ENCODE measurements at places on chromosomes 7 and 10.

GRCh38 chr10:75887992-75888680, 456.7 kb downstream of the LRMDA start:
- no peak for DNase-seq

DNA sequence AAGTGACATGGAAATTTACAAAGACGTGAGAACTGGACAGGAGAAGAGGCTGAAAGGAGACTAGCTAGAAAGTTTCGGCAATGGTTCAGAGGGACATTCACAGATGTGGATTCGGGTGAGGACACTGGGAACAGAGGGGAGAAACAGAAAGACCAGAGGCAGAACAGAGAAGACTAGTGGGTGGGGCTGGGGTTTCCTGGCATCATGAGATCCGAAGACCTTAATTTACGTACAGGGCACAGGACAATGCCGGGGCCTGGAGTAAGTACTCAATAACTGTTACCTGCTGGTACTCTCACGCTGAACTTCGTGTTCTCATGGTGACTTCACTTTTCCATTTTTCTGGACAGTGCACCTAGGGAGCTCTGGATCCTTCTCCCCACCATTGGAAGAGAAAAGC, 53.5 kb downstream of the VOPP1 start:
- DNase-seq, result no peak

DNA sequence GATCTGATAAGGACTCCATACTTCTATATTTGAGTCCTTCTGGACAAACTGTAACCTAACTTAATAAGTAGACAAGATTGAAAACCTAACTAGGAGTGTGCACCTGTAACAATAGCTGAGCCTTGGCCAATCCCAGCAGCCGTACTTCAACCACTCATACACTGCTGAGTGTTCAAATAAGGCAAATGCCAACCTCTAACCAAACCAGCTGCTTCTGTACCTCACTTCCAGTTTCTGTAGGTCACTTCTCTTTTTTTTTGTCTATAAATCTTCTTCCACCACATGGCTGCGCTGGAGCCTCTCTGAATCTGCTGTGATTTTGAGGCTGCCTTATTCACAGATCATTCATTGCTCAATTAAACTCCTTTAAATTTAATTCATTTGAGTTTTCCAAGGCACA, 753.2 kb downstream of the DNAJB9 start:
- no peak for DNase-seq

DNA sequence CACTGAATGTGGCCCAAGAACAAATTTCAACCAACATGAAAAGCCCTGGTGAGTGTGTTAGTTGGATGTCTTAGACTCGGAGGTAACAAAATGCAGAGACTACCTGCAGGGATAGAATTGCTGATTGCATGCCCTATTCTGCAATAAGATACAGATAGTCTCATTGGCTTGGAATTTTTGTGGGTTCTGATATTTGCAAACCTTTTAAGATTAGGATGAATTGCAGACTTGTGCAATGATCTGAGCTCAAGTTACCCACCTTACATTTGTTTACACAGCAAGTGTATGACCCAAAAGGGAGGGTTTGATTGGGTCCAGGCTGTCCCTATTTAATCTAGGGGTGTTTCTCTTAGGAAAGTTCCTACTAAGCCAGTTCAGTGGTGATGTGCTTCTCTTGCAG, 45.4 kb downstream of the GPR37 start:
- no peak for DNase-seq

DNA sequence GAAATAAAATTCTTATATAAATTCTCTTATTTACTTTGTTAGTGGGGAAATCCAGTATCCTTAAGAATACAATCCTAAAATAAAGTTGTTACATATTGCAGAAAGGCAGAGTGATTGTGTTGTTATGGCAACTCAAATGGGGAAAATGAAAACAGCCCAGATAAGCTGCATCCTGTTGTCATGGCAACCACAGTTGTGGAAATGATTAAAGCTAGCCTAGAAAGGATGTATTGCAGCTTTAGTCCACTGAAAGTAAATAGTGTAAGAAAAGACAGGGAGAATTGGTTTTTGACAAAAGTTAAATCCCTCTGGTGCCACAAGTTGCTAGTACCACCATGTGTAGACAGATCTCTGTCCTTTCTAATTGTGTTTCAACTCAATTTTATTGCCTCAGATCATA, 43.2 kb downstream of the BTRC start:
- DNase-seq, result no peak

GRCh38 chr10:48472501-48473069, 132.3 kb downstream of the ARHGAP22 start:
- no peak for DNase-seq

- DNase-seq, result no peak
Measured at GRCh38 chr7:116689790-116690259, 17.8 kb downstream of the MET start.

DNA sequence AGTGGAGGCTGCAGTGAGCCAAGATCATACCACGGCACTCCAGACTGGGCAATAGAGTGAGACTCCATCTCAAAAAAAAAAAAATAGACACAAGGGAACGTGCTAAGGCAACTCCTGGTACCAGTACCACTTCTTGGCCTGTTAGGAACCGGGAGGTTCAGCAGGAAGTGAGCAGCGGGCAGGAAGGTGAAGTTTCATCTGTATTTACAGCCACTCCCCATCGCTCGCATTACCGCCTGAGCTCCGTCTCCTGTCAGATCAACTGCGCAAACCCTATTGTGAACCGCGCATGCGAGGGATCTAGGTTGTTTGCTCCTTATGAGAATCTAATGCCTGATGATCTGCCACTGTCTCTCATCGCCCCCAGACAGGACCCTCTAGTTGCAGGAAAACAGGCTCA, 69.9 kb upstream of the FOXK1 start:
- DNase-seq, result no peak

DNA sequence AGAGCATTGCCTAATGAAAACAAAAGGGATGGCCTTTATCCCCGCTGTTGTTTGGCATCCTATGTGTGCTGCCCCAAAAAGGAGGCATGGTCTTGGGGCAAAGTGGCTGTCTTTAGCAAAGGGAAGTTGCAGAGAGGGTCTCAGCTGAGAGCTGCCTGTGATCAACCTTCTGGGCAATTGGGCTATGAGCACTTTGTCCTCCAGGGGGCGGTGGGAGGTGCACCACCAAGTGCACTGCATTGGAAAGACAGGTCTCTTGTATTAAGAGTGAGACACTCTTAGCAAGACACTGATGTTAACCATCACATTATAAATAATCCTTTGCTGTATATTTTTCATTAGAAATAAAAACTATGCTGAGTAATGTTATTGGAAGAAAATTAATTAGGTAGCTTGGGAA, 314.8 kb downstream of the POM121L12 start:
- DNase-seq, result no peak

GRCh38 chr10:116186273-116186672, 86.7 kb downstream of the GFRA1 start:
- no peak for DNase-seq

GRCh38 chr10:77524281-77524711, 113.3 kb downstream of the KCNMA1 start:
- DNase-seq, result no peak

GRCh38 chr10:75726522-75727483, 295.4 kb downstream of the LRMDA start:
- no peak for DNase-seq

DNA sequence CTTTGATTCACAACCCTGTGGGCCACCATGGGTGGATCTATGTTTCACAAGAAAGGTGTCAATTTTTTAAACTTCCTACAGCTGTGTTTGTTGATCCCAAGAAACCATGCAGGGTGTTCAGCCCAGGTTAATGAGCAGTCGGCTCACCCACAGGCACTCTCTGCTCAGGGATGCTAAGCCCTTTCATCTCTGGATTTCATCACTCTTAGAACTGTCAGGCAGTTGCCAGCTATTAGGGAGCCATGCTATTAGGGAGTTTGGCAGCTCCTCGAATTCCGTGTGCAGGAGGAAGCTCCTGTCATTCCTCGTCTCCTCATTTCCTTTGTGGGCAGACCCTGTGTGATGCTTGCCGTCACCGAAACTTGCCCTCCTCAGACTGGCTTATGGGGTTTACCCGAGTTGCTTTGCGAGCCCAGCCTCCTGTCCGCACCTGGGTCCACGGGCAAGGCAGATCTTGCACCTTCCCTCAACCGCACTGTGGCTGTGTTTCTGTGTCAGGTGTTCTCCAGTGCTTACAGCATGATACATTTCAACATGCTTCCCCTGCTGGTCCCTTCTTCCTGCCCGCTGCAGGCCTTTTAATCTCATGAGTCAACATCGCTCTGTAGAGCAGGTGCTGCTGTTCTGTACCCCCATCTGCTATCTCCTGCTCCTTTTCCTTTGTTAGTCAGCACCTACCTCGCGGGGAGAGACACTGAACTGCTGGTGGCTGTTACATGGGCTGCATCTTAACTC, 509.8 kb downstream of the SUGCT start:
- DNase-seq, result no peak

GRCh38 chr7:105032553-105033214, 18.7 kb downstream of the KMT2E start:
- DNase-seq, result no peak

DNA sequence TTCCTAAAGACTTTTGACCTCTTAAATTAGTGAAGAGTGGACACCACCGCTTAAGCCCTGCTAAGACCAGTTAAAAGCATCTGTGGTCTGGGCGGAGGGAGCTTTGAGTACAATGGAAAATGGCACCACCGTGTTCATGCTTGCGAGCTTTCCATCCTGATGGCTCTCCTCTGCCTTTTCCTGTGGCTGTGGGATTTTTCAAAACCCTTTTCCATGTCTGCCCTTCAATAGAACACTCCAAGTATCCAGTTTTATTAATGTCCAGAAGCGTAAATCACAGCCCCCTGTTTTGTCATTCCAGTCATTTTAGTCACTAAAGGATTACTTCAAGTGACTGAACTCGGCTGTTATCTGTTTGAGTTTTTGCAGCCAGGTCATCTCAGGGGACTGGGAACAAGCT, 181.8 kb downstream of the MGMT start:
- no peak for DNase-seq

GRCh38 chr7:70042533-70042932, 444.3 kb downstream of the AUTS2 start:
- no peak for DNase-seq

- no peak for DNase-seq
Measured at GRCh38 chr7:143494622-143495021, 16.9 kb downstream of the TAS2R41 start.
